ENCODE measurements at places on chromosomes 4 and X.
A peak's percentile ranks its signal among the peaks of the same experiment; 100 is the strongest.

DNA sequence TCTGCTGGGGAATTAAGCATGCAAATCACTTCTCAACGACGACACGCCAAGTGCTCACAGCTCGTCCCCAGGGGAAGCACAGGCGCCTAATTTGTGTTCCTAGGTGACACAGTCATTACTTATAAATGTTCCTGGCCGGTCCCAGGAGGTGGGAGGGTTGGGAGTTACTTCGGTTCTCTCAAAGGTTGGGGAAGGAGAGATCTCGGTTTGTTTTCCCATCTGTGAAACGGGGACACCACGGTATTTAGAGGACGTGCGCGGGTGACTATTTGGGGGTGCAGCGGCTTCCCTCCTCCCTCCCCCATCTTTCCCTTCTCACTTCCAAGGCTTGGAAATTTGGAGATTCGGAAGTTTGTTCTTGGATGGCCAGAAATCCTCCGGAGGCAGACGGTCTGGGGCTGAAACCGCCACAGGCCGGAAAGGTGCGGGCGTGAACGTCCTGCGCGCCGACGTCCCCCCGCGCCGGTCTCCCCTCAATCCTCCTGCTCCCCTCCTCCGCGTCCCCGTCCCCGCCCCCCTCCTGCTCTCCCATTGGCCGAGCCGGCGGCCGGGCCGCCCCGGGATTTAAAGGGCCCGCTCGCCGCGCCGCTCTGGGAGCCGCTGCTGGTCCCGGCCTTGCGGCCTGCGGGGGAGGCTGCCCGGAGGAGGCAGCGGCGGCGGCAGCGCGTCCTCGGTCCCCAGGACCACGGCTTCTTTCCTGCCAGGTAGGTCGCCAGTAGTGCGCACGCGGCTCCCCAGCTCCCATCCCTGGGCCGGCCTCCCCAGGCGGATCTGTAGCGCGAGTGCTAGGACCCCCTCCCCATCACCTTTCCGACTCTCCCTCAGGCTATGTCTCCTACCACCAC is at the start of gene PORCN:
TSS of gene PORCN (plus strand) at position 593 of the 845 bp plus-strand sequence. CDS start 829 bp downstream, outside the sequence.
- peak; percentile 71 for DNase-seq

GRCh38 chr4:78551420-78552351 is at the start of gene ANXA3:
Gene ANXA3, plus strand, starts transcription at chr4:78551770. Its CDS starts 2,704 bp downstream, at chr4:78554474.
- DNase-seq, result no peak

- DNase-seq, result no peak
Measured at GRCh38 chr4:106323119-106323518, 6.8 kb downstream of the AIMP1 start.

DNA sequence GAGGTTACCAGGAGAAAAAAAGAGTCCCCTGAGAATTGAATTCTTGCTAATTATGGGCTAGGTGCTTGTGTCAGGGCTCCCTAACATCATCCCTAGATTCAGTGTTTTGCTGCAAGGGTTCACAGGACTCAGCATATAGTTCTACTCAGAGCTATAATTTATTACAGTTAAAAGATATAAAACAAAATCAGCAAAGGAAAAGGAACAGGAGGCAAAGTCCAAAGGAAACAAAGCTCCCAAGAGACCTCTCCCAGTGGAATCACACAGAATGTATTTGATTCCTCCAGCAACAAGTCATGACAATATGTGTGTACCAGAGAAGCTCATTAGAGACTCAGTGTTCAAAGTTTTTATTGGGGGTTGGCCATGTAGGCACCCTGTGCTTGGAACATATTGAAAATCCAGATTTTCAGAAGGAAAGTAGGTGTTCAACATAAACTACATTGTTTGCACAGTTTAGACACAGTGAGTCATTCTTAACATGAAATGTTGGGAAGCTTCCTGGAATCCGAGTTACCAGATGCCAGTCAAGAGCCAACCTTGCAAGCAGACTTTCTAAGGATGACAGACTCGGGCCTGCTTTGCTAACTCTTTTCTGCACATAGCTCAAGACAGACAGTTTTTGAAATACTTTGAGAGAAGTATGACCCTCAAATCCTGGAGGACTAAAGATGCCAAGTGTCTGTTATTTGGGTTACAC is 311.3 kb upstream of the EMCN start:
- DNase-seq, result peak; percentile 38

- DNase-seq, result no peak
Measured at GRCh38 chr4:81723927-81724587, 252.3 kb upstream of the RASGEF1B start.

DNA sequence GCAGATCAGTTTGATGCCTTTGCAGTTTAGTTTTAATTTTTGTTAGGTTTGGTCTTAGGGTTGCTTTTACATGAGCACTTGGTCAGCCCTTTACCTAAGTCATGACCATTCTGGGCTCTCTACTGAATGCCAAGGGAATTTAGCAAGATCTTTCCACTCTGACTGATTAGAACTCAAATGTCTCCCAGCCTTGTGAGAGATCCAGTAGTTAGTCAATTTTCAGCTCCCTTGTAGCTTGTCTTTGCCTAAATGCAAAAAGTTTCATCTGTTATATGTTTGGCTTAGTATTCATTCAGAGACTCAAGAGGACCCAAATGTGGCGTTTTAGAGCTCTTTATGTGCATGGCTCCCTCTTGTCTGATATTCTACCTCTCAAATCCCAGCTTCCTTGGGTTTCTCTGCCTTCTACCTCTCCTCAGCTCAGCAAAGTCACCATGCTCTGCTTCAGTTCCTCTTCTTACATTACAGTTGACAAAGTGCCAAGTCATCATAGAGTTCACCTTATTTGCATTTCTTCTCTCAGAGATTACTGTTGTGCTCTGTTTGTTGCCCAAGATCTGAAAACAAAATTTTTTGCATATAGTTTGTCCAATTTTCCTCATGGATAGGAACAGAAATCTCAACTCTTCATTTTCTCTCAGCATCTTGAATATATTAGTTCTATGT is 17.5 kb upstream of the JAKMIP1 start:
- no peak for DNase-seq

GRCh38 chr4:120691106-120691505 is 231.4 kb downstream of the PRDM5 start:
- no peak for DNase-seq

- peak; percentile 72 for DNase-seq
Measured at GRCh38 chrX:75546724-75547511, 24.1 kb upstream of the ZDHHC15 start.

DNA sequence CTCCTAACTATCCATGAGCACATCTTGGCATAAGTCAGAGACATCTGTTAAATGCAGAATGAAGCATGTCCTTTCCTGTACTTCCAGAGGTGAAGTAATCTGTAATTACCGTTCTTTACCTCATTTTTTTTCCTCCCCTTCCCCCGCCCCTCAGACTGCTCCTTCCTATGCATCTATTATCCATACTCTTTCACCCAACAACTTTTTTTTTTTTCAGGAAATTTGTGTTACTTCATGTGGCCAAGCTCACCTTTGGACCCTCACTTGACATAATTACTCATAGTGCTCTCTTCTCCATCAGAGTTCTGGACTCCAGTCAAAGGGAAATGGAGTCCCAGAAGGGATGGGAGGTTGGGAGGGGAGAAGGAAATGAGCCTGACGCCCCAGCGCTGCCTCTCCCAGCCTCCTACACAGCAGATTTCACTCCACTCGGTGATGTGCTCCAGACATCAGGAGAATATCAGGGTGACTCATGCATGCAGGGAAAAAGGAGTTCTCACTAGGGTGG is 568.8 kb downstream of the STIM2 start:
- no peak for DNase-seq

DNA sequence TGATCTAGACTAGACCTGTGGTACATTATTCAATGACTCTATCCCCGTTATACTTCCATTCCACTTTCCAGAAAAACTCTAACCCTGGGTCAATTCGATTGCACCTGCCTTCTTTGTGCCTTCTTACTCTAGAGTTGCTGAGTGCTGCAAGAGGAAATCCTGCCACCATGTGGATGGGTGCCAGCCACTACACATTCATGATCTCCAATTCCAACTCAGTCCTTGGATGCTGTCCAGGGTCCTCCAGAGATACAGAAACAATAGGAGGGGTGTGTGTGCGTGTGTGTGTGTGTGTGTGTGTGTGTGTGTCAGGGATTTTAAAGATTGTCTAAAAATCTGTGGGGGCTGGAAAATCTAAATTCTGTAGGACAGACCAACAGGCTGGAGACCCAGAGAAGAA is 42.9 kb upstream of the INTS6L start:
- DNase-seq, result peak; percentile 60

GRCh38 chr4:41613386-41613785 is 75.4 kb downstream of the LIMCH1 start:
- no peak for DNase-seq

DNA sequence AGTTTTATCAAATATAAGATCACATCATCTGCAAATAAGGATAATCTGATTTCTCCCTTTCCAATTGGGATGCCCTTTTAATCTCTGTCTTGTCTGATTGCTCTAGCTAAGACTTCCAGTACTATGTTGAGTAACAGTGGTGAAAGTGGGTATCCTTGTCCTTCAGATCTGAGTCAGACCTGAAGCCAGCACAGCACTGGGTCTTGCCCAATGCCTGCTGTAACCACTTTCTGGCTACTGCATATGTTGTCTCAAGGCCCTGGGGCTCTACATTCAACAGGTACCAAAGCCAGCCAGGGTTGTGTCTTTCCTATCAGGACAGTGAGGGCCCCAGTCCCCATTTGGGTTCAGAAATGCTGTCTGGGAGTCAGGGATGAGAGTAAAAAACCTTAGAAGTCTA is 90.3 kb downstream of the CYSLTR1 start:
- DNase-seq, result peak; percentile 1

GRCh38 chr4:165867961-165868360 is 5.1 kb upstream of the TLL1 start:
- DNase-seq, result no peak

- no peak for DNase-seq
Measured at GRCh38 chrX:81238166-81238565, 36.3 kb downstream of the SH3BGRL start.

- DNase-seq, result no peak
Measured at GRCh38 chrX:19902110-19902509, 14.7 kb upstream of the SH3KBP1 start.

- DNase-seq, result peak; percentile 17
Measured at GRCh38 chr4:77493120-77493752, 112.4 kb upstream of the CXCL13 start.

- DNase-seq, result no peak
Measured at GRCh38 chrX:120793098-120793497, 82.6 kb downstream of the CT47B1 start.

- peak; percentile 49 for DNase-seq
Measured at GRCh38 chrX:123797543-123798447, 62.1 kb upstream of the XIAP start.

DNA sequence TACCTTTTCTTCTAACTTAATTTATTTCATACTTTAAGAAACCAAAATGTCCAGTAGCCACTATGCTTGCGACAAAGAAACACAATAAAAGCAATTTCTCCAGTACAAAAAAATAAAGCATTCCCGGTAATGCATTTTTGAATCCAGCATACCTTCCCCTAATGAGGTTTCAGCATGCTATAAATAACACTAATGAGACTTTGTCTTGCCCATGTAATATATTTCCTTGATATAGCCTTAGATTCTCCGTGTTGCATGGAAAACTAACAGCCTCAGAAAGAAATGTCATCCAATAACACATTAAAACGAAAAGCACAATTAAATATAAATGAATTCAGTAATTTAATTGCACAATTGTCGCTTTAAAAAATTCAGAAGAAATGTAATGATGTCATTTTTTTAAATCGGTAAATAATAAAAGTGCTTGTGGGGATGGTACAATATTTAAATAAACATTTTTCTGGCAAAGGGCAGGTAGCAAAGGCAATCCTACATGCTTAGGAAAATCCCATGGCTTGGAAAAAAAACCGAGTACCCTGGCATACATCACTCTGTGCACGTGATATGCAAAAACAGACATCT is 225.2 kb upstream of the PPARGC1A start:
- no peak for DNase-seq

GRCh38 chrX:46715530-46715929 is 43.4 kb downstream of the SLC9A7 start:
- DNase-seq, result no peak

- no peak for DNase-seq
Measured at GRCh38 chr4:151325949-151326246, 493 bp upstream of the SH3D19 start.

GRCh38 chr4:158728236-158728635 is 5.0 kb upstream of the PPID start:
- DNase-seq, result no peak

- DNase-seq, result no peak
Measured at GRCh38 chr4:123423819-123424218, 27.2 kb downstream of the SPRY1 start.

DNA sequence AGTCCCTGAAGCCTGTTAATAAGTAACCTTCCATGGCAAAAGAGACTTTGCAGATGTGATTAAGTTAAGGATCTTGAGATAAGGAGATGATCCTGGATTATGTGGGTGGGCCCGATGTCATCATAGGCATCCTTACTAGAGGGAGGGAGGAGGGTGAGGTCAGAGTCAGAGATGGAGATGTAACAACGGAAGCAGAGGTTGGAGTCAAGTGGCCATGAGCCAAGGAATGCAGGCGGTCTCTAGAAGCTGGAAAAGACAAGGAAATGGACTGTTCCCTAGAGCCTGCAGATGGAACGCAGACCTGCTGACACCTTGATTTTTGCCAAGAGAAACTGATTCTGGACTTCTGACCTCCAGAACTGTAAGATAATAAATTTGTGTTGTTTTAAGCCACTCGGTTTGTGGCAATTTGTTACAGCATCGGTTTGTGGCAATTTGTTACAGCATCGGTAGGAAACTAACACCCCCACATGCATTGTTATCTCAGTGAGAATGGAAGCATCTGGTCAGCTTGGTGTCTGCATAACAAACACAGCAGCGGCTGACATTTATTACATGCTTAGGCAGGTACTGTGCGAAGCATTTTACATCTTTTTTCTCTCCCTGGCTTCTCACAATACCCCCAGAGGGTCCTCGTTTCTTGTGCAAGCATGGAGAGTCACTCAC is 55.6 kb downstream of the CLDN34 start:
- no peak for DNase-seq

DNA sequence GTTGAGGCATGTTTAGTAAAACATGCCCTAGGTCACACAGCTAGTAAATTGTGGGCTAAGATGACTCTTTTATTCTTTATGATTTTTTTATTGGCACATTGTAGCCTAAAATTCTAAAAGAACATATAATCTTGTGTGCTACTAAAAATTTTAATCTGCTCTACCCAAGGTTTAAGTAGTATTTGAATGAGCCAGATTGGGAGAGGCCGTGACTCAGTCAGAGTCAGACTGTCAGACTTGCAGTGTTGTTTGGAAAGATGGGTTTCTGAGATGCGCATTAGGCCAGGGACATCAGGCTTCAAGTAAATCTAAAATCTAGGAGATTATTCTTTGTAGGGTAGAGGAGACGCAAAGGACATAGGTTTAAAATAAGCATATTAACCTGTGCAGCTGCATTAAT is 30.7 kb upstream of the TMPRSS11E start:
- DNase-seq, result peak; percentile 60

GRCh38 chrX:119617517-119618164 is 11.4 kb upstream of the NKRF start:
- DNase-seq, result no peak

GRCh38 chrX:105635794-105636193 is 186.5 kb upstream of the NRK start:
- DNase-seq, result no peak

- no peak for DNase-seq
Measured at GRCh38 chr4:20268028-20268427, 16.3 kb downstream of the SLIT2 start.

Measured in LHCN-M2 (cell line).